ENCODE measurements at places on chromosomes 4 and X.

GRCh38 chr4:89894649-89895550 is at the start of gene MMRN1:
Gene MMRN1, plus strand, starts transcription at chr4:89894854. Its CDS starts 118 bp downstream, at chr4:89894972.
- no peak for DNase-seq

DNA sequence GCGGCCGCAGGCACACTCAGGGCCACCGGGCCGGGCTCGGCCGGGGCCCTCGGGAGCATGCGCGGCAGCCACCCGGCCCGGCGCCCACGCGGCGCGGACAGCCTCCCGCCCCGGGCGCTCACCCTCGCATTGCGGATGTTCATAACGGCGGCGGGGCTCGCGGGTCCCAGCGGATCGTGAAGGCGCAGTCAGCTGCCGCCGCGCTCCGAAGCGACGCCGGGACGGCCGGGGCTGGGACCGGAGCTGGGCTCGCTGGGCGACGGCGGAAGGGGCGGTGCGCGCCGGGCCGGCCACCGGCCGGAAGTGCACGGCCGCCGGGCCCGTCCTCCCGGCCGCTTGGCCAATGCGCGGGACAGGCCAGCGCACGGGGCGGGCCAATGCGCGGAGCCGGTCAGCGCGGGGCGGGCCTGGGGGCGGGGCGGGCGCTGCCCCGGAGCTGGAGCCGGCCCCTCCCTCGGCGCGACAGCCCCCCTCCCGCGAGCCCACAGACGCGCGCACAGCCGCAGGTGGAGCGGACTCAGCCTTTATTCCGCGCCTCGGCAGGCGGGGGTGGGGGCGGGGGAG is at the start of gene NAA10:
Gene NAA10 (minus strand): TSS at position 276 of the 564 bp plus-strand sequence. CDS start 133 bp downstream, at position 143.
- peak; percentile 62 for DNase-seq

DNA sequence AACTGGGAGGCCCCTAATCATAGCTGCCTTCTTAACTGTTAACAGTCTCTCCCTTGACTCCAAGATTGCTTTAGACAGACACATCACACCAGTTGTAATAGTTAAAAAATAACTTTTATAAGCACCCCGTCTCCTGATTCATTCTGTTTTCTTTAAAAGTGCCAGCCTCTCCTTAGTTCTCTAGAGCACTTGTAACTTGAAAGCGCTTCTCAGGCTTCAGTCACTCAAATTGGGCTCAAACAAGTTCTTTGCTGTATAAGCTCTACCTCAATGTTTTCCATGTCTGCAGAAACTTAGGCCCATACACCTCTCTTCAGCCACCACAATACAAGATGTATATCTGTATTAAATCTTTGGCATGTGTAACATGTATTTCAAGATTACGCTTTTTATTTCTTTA is 169.6 kb downstream of the GABRG1 start:
- DNase-seq, result no peak

DNA sequence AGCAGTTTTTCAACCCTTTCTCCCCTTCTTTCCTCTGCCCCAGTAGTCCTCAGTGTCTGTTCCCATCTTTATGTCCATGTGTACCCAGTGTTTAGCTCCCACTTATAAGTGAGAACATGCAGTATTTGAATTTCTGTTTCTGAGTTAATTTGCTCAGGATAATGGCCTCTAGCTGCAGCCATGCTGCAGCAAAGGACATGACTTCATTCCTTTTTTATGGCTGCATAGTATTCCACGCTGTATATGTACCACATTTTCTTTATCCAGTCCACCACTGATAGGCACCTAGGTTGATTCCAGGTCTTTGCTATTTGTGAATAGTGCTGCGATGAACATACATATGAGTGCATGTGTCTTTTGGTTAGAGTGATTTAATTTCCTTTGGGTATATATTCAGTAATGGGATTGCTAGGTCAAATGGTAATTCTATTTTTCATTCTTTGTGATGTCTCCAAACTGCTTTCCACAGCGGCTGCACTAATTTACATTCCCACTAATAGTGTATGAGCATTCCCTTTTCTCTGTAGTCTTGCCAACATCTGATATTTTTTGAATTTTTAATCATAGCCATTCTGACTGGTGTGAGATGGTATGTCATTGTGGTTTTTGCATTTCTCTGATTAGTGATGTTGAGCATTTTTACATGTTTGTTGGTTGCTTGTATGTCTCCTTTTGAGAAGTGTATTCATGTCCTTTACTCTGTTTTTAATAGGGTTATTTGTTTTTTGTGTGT is 54.6 kb upstream of the ANK2 start:
- no peak for DNase-seq

DNA sequence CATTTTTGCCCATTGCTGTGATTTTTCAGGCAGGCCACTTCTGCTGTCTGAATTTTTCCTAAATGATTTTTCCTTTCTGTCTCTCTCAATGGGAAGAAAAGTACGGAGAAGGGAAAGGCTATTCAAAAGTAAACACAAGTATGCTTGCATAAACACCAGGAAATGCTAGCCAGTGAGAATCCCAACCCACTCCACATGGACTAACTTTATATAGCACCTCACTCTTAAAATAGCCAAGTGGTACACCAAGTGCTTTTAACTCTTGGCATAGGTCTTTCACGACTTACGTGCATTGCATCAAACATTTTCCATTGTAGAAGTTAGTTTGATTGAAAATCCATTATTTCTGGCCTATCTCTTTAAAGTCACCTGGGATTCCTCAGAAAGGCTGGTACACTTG is 178.9 kb upstream of the SPANXN1 start:
- no peak for DNase-seq

GRCh38 chrX:375181-376036 is 11.3 kb downstream of the PPP2R3B start:
- DNase-seq, result no peak

GRCh38 chrX:133859336-133859735 is 126.1 kb downstream of the GPC3 start:
- peak; percentile 29 for DNase-seq

DNA sequence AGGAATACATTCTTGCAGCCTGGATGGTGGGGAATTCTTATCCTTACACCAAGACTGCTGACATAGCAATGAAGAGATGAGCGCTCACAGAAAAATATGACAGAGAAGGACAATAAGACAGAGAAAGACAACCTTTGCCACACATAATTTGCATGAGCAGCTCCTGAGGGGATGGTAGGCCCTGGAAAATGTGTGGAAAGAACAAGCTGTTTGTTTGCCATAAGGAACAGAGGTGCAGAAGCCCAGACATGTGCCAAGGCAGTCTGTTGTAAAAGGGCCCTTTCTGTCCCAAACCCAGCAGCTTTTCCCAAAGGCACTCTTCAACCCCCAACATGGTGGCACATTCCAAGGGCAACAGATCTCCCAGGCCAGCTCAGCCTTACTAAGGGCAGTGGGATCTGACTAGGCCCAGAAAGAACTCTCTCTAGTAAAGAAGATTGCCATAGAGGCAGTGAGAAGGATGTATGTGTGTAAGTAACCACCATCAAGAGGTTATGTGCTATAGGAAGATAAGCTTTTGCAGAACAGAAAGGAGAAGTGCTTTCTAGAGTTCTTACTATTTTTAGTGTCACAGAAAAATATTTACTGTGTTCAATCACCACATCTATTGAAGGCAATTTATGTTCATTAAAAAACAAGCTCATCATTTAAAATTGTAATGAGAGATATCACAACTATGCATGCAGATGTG is 287.0 kb upstream of the RASGEF1B start:
- DNase-seq, result no peak

DNA sequence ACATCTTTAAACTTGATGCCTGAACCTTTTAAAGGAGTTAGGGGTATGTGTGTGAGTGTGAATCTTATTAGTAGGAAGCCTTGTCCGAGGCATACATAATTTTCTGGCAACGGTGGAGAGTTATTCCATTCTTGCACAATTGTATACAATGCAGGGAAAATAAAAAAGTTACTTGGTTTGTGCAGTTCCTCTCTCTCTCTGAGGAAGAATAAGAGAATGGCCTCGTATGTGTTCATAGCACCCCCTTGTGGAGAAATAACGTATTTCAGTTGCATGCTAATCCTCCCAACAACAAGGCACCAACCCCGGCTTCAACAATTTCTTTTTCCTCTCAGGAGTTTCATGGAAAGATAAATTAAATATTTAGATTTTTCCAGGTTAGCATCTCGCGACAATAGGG is 33.7 kb upstream of the FGF13 start:
- no peak for DNase-seq

DNA sequence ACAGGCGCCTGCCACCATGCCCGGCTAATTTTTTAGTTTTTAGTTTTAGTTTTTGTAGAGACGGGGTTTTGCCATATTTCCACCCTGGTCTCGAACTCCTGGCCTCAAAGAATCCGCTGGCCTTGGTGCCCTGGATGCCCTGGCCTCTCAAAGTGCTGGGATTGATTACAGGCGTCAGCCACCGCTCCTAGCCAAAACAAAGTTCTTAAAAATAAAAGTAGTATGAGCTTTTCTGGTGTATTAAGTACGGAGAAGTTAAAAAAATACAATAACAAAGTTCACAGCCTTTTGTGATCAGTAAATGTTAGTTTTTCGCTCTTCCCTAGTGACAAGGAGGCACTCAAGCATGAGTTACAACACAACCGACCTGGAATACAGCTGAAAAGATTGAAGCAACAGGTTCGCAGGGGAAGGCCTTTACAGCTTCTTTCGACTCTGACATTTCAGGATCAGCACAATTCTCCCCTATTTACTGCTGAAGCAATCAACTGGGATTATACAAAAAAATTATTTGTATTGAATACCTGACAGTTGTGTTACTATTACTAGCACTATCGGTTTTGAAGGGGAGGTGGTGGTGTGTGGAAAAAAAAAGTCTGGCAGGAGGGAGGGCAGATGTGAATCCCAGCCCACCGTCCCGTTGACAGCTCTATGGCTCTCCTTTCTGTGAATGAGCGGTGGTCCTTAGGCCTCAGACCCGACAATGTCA is 893 bp upstream of the METAP1 start:
- no peak for DNase-seq

GRCh38 chr4:61462451-61463326 is 262.6 kb downstream of the ADGRL3 start:
- DNase-seq, result no peak

DNA sequence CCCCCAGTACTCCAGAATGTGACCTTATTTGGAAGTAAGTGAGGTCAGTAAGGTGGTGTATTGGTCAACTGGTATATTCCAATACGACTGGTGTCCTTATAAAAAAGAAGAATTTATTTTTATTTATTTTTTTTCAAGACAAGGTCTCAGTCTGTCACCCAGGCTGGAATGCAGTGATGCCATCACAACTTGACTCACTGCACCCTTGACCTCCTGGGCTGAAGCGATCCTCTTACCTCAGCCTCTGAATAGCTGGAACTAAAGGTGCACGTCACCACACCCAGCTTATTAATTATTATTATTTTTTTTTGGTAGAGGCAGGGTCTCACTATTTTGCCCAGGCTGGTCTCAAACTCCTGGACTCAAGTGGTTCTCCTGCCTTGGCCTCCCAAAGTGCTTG is 115.1 kb upstream of the PITX2 start:
- DNase-seq, result no peak

- no peak for DNase-seq
Measured at GRCh38 chr4:145154573-145154972, 25.8 kb downstream of the OTUD4 start.

DNA sequence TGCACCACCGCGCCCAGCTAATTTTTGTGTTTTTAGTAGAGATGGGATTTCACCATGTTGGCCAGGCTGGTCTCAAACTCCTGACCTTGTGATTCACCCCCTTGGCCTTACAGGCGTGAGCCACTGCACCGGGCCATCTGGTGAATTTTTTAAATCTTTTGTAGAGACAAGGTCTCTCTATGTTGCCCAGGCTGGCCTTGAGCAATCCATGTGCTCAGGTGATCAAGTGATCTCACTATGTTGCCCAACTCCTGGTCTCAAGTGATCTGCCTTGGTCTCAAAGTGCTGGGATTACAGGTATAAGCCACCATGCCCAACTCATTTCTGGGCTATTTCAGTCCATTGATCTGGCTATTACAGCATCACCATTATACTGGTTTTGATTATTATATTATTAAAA is 22.2 kb upstream of the GALNT7 start:
- DNase-seq, result no peak

GRCh38 chr4:125444166-125444565 is 129.4 kb downstream of the FAT4 start:
- DNase-seq, result no peak

- DNase-seq, result no peak
Measured at GRCh38 chr4:2406406-2406805, 12.0 kb downstream of the ZFYVE28 start.

- no peak for DNase-seq
Measured at GRCh38 chrX:17814557-17814956, 46.5 kb downstream of the RAI2 start.

DNA sequence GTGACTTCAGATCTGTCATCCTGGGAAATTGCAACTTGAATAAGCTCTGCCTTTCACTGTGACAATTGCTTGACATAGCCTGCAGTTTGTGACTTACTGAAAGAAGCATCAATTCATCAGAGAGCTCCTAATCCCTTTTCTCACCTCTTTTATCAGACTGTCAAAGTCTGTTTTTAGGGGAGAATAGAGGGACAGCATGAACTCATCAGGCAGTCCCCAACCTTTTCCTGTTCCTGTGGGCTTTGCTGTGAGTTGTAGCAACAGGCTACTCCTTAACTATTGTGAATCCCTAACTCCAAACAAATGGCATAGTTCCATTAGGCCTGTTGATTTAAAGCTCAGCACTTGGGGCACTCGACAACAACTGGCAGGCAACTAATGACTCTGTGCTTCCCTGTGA is 64.9 kb downstream of the DOCK11 start:
- DNase-seq, result no peak

DNA sequence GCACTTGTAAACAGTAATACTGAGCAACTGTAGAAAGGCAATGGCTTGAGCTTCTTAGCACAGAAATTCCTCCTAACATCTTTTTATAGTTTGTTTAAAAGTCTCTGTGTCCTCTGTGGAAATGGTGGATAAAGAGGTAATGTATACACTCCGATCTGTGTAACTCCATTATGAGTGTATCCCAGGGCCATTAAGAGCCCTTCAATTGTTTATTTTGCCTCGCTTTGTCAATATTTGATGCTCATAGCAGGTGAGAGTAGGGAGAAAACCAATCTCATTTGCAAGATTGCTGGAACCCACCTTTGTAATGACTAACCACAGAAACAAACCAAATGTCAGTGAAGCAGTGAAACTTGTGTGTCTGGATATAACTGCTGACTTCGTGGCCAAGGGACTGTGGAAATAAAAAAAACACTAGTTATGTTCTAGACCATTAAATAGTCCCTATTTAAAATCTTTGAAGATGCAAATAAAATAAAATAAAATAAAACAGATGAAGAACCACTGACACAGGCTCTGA is 598.2 kb upstream of the BOD1L1 start:
- DNase-seq, result peak; percentile 57
